Right ventricle myocardium superior (tissue), 1 donor: ENCODE measurements at places on chromosomes 5 and 9. TPM values are rescaled to one million over a fixed set of nuclear protein-coding genes. Genes with fewer than 3 reads are reported as not detected.

NUTM2F gene
- not detected for total RNA-seq

CHMP5 gene
- 45.8 TPM for total RNA-seq

SH3PXD2B gene
- total RNA-seq, result 5.3 TPM

PRRX2 gene
- 0.89 TPM for total RNA-seq

ADGRD2 gene
- not detected for total RNA-seq

PCDHGA10 gene
- 5.4 TPM for total RNA-seq

DNM1 gene
- 7.0 TPM for total RNA-seq

CCL27 gene
- total RNA-seq, result not detected

SPATA31C1 gene
- not detected for total RNA-seq

IL4 gene
- not detected for total RNA-seq

ACOT12 gene
- total RNA-seq, result not detected

HACD4 gene
- 1.0 TPM for total RNA-seq

NAIP gene
- 4.2 TPM for total RNA-seq
